ENCODE measurements at places on chromosomes 5 and 9.

DNA sequence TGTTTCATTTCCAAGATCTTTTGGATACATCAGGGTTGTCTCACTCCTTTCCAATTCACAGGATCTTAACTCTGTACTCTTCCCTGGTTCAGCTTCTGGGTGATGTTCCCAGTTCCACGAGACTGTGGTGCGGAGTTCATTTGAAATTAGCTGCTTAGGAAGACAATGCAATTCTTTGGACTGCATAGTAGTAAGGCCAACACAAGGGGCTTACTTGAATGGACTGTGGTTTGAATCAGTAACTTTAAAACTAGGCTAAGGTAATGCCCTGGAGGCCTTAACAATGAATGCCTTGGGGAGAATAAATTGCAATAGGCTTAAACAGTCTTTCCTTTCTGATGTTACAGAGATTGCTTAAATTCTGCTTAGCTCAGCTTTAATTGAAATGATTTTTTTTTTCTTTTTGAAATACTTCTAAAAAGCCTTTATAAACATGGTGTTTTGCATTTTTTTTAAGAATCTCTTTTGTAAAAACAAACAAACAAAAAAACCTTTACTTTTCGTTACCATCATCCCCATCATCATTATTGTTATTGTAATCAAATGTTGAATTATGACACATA is 133.8 kb upstream of the MEF2C start:
- no peak for DNase-seq

DNA sequence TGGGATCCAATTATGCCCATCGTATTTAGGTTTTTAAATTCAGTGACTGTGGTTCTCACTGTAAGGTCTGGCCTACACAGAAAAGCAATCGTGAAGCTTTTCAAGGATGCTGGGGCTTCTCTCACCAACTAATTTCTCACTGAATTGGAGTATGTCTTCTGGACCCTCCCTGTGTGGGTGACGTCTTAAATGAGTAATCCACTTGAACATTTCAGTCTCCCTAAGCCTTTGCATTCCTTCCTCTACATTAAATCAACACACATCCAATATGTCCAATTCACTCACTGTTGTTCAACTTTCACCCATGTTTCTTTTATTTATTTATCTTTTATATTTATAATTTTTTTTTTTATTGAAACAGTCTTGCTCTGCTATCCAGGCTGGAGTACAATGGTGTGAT is 12.5 kb upstream of the BTF3 start:
- DNase-seq: no peak

- no peak for DNase-seq
Observed at GRCh38 chr5:123207081-123207537, 118.1 kb downstream of the PRDM6 start.

DNA sequence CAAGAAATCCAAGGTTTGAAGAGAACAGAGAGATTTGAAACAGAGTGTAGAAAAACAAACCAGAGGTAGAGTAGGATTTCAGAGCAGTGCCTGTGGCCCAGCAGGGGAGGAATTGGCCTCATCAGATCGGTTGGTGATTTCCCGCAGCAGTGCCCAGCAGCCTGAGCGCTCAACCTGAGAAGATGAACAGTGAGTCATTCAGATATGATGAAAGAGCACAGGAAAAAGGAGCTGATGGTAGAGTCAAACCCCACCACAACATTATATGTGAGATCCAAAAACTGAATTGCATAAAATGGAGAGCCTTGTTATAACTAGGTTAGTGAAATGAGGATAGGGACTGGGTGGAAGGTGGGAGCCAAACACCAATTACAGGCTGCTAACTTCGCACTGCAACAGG is 248.9 kb downstream of the PIK3R1 start:
- DNase-seq: no peak

DNA sequence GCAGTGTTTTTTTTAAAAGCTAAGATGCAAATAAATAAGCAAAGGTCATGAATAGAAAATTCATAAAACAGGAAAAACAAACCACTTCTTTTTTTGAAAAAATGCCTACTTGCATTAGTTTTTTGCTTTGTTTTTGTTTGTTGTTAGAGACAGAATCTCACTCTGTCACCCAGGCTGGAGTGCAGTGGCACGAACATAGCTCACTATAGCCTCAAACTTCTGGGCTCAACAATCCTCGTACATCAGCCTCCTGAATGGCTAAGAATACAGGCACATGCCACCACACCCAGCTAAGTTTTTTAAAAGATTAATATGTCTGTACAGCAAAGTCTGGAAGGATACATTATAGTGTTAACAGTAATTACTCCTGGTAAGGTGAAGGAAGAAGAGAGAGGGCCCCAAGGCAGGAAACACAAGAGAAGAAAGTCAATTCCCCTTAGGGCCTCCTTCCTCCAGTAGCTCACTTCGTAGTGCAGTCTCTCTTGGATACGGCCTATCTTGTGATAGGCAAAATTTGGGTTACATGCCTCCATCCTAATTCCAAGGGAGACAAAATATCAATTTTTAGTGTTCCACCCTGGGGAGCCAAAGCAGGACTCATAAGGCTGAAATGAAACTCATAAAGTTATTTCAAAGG is 15.3 kb downstream of the FAM169A start:
- no peak for DNase-seq

DNA sequence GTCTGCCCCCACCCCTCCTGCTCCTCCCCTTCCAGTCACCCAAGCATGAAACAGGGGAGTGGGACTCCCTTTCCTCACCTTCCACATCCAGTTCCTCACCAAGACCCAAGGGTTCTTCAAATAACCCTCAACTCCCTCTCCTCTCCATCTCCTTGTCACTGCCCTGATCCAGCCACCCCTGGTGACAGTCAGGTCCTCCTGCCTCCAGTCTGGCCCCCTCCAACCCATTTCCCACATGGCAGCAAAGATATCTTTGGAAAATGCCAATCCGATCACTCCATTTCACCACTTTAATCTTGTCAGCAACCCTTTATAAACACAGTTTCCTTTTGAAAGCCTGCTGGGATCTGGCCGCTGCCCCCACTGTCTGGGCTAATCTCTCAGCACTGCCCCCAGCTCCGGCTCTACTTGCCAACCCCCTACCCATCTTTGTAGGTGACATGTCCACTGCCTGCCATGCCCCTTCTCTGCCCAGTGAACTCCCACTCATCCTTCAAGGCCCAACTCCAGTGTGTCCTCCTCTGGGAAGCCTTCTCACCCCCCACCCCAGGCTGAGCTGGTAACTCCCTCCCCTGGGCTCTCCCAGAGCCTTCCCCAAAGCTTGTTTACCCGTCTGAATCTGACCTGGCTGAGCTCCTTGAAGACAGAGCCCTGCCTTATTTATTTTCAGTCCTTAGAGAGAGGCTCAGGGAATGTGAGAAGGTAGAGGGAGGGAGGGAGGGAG is 781 bp upstream of the MYOZ3 start:
- no peak for DNase-seq

GRCh38 chr9:131500377-131500776 is 2.3 kb upstream of the POMT1 start:
- DNase-seq: no peak

DNA sequence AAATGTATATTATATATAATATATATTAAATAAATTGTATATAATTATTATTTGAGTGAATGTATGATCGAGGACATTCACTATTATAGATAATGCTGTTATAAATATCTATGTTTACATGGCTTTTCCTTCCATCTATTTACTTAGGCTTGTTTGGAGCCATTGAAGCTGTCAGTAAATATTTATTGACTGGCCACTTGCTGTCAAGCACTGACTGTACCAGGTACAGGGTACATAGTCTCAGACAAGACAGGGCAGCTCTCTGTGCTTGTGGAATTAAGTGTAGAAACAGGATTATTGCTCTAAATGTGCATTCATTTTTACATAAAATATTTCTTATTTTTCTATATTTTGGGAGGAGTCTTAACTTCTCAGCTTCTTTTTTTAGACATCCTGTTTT is 16.4 kb downstream of the FAXDC2 start:
- DNase-seq: no peak

DNA sequence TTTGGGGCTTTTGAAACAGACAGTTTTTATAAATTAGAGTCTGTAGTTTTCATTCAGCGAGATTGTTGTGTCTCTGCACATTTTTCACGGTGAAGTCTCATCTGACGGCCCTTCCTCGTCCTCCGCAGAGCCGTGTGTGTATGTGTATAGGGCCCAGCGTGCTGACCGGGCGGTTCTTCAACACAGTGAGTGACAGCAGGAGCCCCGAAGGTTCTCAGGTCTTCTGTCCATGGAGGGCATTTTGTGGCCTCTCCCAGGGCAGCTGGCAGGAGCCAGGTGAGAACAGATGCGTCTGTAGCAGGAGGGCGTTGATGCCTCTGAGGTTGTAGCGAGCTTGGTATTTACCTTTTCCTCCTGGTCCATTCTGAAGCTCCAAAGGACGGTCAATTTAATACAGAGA is 116.0 kb upstream of the LPCAT1 start:
- no peak for DNase-seq

GRCh38 chr9:94779693-94780290 is 53.3 kb downstream of the AOPEP start:
- DNase-seq: no peak

DNA sequence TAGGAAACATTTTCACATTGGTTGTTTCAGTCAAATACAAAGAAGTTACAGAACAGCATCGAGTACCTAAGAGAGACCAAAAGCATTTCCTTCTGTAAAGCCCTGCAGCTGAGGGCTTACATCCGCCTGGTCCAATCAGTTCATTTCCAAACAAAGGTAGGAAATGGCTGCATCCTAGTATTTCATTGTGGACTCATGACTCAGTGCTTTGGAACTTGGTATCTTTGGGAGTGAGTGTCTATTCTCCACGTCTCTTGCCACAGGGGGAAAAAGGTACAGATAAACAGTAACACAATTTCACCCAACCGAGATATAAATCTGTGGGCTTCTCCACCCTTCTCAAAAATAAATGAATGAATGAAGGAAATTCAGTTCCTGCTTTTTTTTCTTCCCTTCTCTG is 75.4 kb downstream of the NFIB start:
- no peak for DNase-seq

GRCh38 chr5:14608169-14608568 is 26.6 kb downstream of the OTULINL start:
- no peak for DNase-seq

- DNase-seq: no peak
Observed at GRCh38 chr9:82036086-82036485, 47.5 kb downstream of the SPATA31D1 start.
